ENCODE measurements at places on chromosomes 6 and 20.

DNA sequence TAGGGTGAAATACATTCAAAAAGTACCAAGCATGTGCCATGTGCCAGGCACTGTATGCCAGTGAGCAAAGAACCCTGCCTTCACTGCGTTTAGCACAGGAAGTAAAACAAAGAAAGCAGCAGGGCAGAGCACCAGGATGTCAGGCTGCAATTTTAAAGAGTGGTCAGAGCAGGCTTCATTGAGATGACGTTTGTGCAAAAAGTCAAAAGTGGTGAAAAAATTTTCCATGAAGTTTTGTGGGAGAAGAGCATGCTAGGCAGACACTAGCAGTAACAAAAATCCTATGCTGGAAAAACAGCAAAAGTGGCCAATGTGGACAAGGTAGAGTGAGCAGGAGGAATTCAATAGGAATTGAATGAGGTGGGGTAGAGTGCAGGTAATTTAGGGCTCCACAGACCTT lies 31.3 kb downstream of the AKIRIN2 start:
- no peak for DNase-seq

GRCh38 chr20:57967364-57967763 lies 257.5 kb upstream of the PMEPA1 start:
- no peak for DNase-seq

- DNase-seq = peak; percentile 52
These were observed 29.5 kb downstream of the CDYL start for GRCh38 chr6:4805553-4806336.

GRCh38 chr20:52569201-52569600 lies 377.6 kb upstream of the ZFP64 start:
- DNase-seq = no peak

- no peak for DNase-seq
These were observed 19.3 kb downstream of the SLCO4A1 start for GRCh38 chr20:62661647-62662046.

- DNase-seq = no peak
These were observed 123.5 kb downstream of the RNF144B start for GRCh38 chr6:18510644-18511033.

GRCh38 chr6:111555036-111555435 lies 50.6 kb downstream of the TRAF3IP2 start:
- DNase-seq = no peak

DNA sequence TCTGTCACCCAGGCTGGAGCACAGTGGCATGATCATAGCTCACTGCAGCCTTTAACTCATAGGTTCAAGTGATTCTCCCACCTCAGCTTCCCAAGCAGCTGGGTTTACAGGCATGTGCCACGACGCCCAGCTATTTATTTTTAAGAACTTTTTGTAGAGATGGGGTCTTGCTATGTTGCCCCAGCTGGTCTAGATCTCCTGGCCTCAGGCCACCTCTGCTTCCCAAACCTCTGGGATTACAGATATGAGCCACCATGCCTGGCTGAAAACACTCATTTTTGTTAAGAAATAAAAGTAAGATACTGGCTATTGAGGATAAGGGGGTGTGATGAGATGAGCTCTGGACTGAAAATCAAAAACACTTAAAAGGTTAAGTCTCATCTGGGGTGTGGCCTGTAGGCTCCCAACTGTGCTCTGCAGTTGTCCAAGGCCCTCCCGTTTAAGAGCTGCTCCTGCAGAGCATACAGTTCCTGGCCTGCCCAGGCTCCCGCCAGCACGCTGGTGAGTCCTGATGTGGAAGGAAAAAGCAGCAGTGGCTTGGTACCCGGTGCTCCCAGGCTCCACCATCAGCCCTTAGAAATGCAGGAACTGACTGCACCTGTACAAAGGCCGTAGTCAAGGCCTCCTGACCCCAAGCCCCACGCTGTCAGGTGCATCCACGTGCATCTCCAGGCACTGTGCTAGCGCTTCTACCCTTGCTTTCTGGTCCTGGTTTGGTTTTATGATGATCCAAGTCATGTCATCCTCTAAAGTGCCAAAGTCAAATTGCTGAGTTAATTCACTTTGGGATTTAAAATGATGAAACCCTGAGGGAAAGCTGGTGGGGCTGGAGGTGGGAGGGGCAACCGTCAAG lies 111.5 kb downstream of the TMEM242 start:
- no peak for DNase-seq

DNA sequence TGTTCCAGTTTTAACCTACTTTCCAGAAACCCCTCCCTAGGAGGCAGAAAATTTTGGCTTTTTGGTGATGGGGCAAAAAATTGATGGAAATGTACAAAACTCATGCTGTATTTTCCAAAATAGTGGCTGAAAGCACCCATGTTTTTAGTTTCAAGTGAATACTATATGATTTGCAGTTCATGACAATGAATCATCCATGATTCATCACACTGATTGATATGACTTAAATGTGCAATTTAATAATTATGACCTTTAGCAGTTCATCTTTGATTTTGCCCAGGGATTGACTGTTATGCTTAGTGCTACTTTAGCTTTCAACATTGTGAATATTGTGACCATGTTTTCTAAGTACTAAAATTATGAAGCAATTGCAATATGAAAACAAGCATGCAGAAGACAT lies 478.7 kb downstream of the HTR1B start:
- DNase-seq = no peak

DNA sequence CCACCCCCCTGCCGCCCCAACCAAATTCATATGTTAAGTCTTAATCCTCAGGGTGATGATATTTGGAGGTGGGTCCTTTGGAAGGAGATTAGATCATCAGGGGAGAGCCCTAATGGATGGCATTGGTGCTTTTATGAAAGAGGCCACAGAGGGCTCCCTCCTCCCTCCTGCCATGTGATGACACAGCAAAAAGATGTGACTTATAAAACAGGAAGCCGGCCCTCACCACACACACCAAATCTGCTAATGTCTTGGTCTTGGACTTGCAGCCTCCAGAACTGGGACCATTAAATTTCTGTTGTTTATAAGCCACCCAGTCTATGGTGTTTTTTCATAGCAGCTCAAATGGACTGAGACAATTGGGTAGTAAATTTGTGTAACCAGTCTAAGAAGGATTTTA lies 176.3 kb downstream of the ADGRG6 start:
- no peak for DNase-seq

GRCh38 chr20:6504826-6505225 lies 262.7 kb upstream of the BMP2 start:
- DNase-seq = no peak

DNA sequence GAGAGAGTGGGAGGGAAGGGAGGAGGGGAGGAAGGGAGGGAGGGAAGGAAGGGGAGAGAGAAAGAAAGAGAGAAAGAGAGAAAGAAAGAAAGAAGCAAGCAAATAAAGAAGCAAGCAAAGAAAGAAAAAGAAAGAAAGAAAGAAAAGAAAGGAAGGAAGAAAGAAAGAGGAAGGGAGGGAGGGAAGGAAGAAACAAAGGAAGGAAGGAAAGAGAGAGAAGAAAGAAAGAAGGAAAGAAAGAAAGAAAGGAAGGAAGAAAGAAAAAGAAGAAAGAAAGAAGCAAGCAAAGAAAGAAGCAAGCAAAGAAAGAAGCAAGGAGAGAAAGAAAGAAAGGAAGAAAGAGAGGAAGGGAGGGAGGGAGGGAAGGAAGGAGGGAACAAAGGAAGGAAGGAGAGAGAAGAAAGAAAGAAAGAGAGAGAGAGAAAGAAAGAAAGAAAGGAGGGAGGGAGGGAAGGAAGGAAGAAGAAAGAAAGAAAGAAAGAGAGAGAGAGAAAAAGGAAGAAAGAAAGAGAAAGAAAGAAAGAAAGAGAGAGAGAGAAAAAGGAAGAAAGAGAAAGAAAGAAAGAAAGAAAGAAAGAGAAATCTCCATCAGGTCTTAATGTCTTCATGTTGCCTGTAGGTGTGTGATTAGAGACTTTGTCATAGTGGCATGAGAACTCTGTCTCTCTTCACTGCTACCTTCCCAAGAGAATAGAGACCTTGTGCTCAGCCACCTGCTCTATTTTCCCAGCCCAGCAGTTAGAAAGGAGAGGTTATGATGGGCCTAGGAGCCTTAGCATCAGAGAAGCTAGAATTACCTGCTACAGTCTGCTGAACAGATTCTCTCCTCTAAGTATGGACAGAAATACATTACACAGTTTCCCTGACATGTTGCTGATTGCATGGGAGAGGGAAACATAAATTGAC lies 5.0 kb downstream of the SEMG1 start:
- no peak for DNase-seq

DNA sequence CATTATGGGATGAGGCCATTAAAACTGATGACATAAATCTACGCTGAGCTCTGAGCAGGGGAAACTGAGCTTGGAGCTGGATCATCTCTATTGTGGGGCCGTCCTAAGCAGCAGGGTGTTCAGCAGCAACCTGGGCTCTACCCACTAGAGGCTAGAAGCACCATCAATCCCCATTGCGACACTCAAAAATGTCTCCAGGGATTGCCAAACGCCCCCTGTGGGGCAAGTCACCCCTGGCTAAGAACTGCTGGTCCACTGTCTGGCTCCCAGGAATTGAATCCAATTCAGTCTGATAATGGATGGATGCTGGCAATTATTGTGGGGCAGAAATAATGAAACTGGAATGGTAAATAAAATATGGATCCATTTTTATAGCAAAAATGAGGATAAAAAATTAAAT lies 38.2 kb downstream of the PMEPA1 start:
- DNase-seq = no peak

All from nephron progenitor cell (in vitro differentiated cells).